Activated CD8-positive, alpha-beta memory T cell treated with anti-CD3 and anti-CD28 coated beads for 1 hour (primary cell): ENCODE measurements at places on chromosomes 1 and 21.

DNA sequence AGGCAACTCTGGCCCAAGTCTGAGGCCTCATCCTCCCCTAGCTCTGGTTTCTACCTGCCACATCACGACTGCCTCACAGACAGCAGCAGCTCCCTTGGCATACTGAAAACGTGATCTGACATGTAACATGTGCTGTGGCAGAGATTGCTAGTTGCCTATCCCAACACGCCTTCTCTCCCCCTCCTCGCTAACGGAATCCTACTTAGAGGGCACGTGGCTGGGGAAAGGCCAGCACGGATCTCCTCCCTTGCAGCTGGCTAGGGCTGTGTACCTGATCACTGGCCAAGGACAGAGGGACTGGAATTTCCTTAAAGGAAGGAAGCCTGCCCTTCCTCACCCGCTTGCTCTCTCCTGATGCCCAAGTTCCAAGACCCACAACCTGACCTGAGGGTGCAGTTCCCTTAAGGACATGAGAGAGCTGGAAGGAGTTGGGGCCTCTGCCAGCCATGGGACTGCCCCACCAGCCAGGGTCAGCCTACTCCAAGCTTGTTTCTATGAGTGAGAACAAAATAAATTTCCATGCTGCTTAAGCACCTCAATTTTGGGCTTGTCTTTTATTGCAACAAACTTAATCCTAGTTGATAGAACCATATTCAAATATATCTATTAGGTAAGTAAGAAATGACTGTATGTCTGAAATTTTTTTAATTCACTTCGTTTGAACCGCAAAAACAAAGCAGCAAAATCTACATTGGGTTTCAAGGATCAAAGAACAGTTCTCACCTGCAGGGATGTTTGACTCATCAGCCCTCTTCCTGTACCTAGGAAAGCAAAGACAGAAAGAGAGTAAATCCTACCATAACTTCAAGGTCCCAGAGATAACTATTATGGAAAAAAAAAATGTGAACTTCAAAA lies 7.2 kb downstream of the SETD4 start:
- no peak for DNase-seq

- no peak for DNase-seq
Observed at GRCh38 chr1:176625365-176625764, 162.4 kb downstream of the PAPPA2 start.

DNA sequence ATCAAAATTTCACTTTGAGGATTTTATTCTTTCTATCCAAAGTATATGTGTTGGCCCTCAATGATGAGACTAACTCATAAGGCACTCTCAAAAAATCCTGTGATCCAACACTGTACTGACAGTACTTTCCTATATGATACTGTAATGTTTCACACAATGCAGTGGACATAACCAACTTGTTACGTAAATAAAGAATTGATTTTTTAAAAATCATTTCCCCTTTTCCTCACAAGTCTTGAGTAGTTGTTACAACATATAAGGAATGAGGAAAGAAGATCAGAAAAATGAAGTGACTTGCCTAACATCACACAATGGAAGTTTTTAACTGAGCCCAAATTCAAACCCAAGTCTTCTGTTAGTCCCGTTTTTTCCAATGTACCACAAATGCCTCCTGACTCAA lies 17.2 kb downstream of the PTP4A2 start:
- no peak for DNase-seq

DNA sequence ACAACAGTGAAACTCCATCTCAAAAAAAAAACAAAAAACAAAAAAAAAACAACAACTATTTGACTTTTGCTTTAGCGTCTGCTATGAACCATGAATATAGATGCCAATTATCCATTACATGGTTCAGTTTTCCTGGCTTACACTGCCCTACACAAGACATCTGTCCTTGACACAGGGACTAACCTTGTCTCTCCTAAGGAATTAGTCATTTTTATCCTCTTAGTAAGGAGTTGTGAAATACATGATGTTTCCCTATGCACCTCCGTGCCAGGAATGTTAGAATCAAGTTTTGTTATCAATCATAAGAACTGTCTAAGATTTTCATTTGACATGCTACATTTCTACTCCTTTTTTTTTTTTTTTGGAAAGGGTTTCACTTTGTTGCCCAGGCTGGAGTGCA lies 241.8 kb downstream of the KIF26B start:
- no peak for DNase-seq

- no peak for DNase-seq
Observed at GRCh38 chr21:32713726-32714125, 14.1 kb downstream of the SYNJ1 start.

DNA sequence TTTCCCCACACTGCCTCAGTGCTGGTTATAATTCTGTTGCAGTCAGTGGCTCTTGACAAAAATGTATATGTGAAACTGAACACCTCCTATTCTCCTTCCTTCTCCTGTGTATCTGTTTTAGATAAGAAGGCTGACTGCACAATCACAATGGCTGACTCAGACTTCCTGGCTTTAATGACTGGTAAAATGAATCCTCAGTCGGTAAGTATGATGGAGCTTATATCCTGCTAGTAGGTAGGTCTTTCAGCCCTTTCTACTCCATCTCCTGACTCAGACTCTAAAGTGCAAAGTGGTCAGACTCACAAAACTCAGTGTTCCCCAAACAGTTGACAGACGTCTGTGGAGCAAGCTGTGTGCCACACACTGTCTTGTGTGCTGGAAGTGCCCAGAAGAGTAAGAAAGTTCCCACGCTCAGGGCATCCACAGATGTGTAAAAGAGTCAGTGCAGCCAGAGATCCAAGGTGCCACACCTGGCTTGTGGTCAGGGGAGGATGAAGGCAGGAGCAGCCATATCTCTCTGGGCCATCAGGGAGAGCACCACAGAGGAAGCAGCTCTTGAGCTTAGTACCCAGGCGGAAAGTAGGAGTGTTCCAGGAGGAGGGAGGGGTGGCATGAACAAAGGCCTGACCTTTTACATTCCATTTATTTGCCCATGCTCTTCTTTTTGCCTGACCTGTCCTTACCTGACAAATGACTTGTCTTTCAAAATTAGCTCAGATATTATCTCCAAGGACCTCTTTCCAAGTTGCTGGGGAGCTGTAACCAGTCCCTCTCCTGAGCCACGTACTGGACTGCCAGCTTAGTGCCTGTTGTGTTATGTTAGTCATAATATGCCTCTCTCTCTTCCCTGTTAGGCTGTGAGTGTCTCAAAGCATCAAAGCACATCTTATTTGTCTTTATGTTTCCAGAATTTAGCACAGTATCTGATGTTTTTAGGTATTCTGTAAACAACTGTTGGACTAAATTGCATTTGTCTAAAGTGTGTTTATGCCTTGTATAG lies 14.0 kb upstream of the PODN start:
- DNase-seq, result no peak

DNA sequence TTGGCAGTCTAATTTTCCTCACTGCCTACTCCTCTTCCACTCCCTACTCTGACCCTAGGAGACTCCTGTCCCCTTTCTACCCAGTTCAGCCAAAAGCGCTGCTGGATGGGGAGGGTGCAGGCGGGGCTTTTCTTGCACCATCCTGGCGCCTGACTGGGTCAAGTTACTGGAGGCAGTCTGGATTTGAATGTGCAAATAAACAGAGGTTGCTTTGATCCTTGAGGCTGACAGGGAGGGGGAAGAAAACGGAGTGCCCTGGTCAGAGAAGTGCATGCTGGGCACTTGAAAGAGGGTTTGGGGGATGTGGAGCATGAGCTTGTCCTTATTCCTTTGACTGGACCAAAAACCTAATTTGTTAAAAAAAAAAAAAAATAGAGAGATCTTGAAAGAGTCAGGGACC lies 76.8 kb upstream of the SOX13 start:
- DNase-seq, result no peak

- DNase-seq, result no peak
Observed at GRCh38 chr1:159000625-159001024, 9.1 kb upstream of the IFI16 start.

- DNase-seq, result no peak
Observed at GRCh38 chr1:53470155-53470554, 11.0 kb downstream of the DMRTB1 start.

DNA sequence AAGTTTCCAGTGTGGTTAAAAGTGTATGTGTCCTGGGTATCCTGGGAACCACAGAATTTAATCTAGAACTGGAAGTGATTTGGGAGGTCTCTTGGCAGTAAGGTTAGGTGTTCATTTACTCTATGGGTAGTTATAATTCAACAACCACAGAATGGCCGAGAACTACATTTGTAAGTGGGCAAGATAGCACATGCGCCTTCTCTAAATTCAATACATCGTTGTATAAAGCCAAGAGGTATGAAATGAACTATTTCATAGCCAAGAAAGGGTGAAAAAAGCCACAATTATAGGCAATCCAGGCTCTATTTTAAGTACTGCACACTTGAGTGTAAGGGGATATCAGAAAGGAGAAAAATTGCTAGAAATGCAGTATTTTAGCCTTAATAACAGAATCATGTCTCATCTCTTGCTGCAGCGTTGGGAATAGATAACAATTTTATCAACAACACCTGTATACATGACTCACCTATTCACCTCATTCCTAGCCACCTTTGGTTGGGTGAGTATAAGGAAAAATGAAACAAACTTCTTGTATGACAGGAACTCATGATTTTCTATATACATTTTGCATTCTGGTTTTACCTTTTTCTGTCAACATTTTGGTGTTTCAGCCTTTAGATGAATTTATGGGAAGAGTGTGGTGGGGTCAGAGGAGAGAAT lies 4.5 kb downstream of the SDCCAG8 start:
- no peak for DNase-seq

GRCh38 chr1:204087893-204088528 lies 15.1 kb downstream of the SOX13 start:
- no peak for DNase-seq

GRCh38 chr1:52751589-52752483 lies 25.6 kb downstream of the ZYG11B start:
- DNase-seq, result no peak

- no peak for DNase-seq
Observed at GRCh38 chr1:98817821-98818220, 156.3 kb downstream of the SNX7 start.

- no peak for DNase-seq
Observed at GRCh38 chr1:39113109-39113743, 87.1 kb downstream of the NDUFS5 start.

DNA sequence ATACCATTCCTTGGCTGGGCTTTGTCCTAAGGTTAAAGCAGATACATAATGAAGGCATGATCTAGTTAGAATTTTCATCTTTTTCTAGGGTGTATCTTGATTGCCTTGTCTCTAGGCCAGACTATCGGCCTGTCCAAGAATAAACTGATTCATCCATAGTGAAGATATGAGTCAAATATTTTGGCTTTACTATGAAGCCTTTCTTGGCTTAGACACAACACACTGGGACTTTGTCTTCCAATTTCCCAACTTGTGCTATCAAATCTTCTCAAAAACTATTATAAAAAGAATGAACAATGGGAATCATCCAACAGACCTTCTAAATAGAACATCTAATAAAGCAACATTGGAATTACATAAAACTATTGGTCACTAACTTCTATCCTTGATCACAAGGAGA lies 64.8 kb downstream of the WARS2 start:
- no peak for DNase-seq

- no peak for DNase-seq
Observed at GRCh38 chr1:112375701-112376100, 20.3 kb upstream of the CTTNBP2NL start.

DNA sequence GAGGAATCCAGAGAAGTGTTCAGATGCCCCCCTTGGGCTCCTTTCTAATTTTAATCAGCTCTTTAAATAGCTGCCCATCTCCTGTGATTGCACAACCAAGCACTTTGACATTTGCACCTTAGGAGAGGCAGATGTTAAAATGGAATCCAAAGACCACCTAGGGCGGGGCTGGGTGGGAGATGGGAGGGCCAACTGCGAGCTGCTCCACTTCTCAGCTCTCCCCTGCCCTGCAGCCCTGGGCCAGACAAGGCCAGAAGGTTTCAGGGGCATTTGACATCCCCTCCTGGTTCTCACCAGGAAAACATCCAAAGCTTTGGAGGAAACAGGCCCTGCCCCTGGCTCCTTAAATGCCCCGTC lies 106.9 kb downstream of the DHRS3 start:
- DNase-seq, result no peak

DNA sequence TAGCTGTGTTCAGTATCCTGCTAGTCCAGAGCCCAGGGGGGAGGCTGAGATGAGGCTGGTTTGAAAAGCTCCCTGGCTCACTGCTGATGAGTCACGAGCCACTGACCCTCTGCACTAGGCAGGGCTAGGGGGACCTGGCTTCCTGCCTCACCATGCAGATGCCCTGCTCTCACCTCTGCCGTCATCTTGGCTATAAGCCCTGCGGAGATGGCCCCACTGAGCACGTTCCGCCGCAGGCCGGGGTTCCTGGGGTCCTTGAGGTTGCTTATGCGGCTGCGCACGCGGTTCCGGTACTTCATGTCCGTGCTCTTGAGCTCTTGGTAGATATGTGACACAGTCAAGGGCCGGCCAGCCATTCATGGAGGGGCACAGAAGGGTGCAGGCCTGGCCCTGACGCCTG lies 24.1 kb upstream of the ZNF436 start:
- no peak for DNase-seq

DNA sequence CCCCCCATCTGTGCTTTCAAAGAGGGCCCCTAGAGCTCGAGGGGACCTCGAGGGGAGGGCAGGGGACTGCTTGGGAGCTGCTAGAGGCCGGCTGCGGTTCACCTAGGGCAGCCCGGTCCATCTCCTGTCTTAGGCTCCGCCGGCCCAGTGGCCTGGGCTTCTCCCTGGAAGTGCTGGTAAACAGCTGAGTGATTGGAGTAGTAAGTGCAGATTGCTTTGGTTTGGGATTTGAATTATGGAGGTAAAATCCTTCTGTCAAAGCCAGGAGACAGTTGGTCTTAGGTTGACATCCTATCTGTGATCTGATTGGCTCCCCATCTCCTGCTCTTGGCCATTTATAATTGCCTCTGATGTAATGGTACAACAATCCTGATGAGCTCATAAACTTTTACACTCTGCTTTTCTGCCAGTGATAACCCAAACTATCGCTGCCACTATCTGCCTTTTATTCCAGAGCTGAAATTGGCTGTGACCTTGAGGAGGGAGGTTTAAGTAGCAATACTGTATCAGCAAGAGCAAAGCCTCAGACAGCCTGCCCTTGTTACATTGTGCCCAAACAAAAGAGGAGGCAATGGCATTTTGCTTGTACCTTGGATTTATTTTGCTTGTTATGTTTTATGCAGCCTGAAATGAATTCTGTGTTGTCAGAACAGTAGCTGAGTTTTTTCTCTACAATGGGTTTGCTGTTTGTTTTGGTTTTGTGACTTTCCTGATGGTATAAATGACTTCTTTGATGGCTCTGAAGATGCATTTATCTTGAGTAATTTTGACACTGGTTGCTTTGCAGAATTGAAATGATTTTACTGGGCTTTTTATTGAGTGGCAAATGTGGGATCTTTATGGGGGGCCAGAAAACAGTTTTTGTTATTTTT lies 2.4 kb downstream of the ARID1A start:
- DNase-seq, result no peak

DNA sequence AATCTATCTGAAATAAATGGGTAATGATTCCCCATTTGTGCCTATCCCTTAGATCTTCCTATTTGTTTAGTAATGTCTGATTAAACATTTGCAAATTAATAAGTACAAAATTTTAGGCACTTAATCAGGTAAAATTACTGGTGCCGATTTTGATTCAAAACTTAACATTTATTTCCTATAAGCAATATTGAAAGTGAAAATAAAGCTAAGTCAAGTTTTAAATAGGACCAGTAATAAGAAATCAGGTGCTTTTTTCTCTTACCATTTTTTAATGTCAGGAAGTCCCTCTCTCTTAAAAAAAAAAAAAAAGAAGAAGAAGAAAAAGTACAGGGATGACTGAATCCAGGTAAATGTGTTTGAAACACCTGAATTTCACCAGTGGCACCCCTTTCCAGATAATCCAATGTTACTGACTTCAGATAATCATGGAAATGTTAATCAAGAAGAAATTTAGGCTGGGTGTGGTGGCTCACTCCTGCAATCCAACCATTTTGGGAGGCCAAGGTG lies 836 bp upstream of the GBP4 start:
- DNase-seq, result no peak
